Astrocyte (in vitro differentiated cells and primary cell): ENCODE measurements at places on chromosomes 2 and 18. TPM values are rescaled to one million over a fixed set of nuclear protein-coding genes. Genes with fewer than 3 reads are reported as not detected.

GRCh38 chr2:216345846-216346245, 26.4 kb downstream of the MARCHF4 start:
- no peak for DNase-seq

KIF1A gene
- 20.3 and 51.2 TPM in 2 replicates for total RNA-seq

- no peak for DNase-seq
These were observed 4.7 kb upstream of the STAT1 start for GRCh38 chr2:191018643-191019119.

- peak; percentile 77 for DNase-seq
These were observed 6.5 kb upstream of the CAPN10 start for GRCh38 chr2:240579771-240580614.

DNA sequence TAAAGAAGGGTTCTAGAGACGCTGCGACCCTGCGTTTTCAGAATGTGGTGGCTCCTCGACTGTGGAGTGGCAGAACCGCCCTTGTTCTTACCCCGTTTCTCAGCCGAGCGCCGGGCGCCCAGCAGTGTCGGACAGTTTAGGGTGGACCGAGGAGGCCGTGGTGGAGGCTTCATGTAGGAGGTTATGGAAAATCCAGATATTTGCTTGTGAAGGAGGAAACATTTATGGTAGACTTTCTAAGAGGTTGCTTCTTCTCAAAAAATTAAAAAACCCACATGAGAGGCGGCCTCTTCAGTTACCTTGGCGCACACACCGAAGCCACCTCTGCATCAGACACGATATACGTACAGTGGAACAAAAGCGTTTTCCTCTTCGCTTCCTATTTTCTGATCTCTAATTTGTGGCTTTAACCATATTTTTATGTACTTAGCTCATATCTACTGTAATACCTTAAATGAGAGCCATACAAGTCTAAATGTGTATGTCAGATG, 120.8 kb downstream of the NFATC1 start:
- DNase-seq, result no peak

SERPINB10 gene
- not detected in 2 replicates for total RNA-seq

DNA sequence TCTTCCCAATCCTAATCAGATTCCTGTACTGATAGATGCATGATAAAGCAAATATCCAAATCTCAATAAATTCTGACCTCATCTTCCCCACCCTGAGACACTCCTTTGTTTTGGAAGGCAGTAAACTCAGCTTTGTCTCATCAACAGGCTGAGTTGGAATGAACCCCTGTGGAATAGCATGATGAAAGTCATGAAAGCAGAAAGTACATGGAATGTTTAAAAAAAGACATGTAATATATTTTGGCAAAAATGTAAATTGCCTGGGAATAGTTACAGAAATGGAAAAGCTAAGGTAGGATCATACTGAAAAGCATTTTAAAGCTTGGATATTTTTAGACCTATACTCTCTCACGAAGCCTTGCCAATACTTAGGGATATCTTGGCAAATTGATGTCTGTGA, 468.7 kb upstream of the CDH7 start:
- DNase-seq, result no peak

CUL3 gene
- 78.2 and 95.5 TPM in 2 replicates for total RNA-seq

- no peak for DNase-seq
These were observed 121.6 kb downstream of the PTGR3 start for GRCh38 chr18:75087119-75088020.

GRCh38 chr18:36315736-36316135, 18.2 kb downstream of the FHOD3 start:
- DNase-seq, result peak; percentile 80
